Astrocyte of the hippocampus (primary cell): ENCODE measurements at places on chromosomes 1 and 21.

GRCh38 chr1:197914510-197914909, 2.7 kb upstream of the LHX9 start:
- DNase-seq: no peak

- no peak for DNase-seq
Observed at GRCh38 chr1:18293291-18293690, 185.7 kb downstream of the IGSF21 start.

GRCh38 chr1:166330096-166330495, 163.3 kb upstream of the FAM78B start:
- no peak for DNase-seq

DNA sequence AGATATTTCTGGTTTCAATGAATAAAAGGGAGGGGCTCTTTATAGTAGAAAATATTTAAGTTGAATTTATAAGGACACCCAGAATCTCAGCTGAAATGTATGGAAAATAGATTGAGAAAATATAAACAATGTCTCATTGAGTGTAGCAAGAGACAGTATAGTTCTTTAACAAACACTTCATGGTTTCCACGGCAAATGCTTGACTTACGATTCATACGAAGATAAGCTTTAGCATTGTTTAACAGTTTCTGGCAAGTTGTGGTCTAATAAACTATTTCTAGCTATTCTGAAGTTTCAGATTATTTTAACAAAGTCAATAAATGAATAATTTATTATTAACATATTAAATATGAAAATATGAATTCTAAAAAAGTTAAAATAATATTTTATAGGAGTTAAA, 1419.4 kb downstream of the KCNT2 start:
- peak; percentile 19 for DNase-seq

DNA sequence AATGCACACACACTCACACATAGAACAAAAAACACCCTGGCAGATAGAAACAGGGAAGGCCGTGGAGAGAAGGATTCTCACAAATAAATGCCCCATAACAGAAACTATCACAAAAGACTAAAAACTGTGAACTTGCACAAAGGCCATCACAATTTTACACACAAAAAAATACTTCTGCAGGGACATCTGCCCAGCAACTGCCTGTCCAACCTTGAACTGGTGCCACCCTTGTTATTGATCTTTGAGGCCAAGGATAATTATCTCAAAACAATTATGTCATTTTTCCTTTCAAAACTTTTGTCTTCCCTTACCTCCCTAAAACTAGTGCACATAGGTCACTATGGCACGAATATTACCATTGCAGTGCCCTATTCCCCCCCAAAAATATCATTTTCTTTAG, 143.8 kb upstream of the KCTD3 start:
- no peak for DNase-seq

- no peak for DNase-seq
Observed at GRCh38 chr1:147717051-147717705, 43.2 kb downstream of the GJA5 start.

- DNase-seq: no peak
Observed at GRCh38 chr21:44704636-44705001, 6.8 kb downstream of the TSPEAR start.
